ENCODE measurements at places on chromosomes 7 and 10. TPM values are rescaled to one million over a fixed set of nuclear protein-coding genes. Genes with fewer than 3 reads are reported as not detected.
A peak's percentile ranks its signal among the peaks of the same experiment; 100 is the strongest.

DNA sequence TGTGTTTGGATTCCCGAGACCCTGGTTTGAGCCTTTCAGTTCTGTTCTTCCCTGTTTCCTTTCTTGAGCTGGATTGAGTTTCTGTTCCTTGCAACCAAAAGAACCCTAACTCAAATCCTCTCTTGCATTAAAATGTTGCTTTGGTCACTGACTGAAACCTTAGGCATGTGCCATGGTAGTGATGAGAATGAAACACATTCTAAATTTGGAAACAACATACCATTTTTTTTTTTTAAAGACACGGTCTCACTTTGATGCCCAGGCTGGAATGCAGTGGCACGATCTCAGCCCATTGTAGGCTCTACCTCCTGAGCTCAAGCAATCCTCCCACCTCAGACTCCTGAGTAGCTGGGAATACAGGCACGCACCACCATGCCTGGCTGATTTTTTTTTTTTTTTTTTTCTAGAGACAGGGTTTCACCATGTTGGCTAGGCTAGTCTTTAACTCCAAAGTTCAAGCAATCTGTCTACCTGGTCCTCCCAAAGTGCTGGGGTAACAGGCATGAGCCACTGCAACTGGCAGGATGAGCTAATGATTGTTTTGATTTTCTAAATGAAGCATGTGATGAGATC, 8.4 kb downstream of the THAP5 start:
- H3K27ac ChIP-seq: no peak overlapping the region
- DNase-seq: no peak
- H3K27me3 ChIP-seq: no peaks in the 10 kb centered on the region
- peaks cover 6% of the 10 kb centered on the region for H3K36me3 ChIP-seq

CUL2 gene
- 119 TPM for total RNA-seq

- H3K27ac ChIP-seq: no peak overlapping the region
- H3K4me1 ChIP-seq: no peaks in the 10 kb centered on the region
- H3K36me3 ChIP-seq: no peaks in the 10 kb centered on the region
- H3K27me3 ChIP-seq: no peaks in the 10 kb centered on the region
- no peak for DNase-seq
Measured at GRCh38 chr10:127427926-127428325, 121.2 kb upstream of the NPS start.

ZDHHC6 gene
- total RNA-seq: 12.6 TPM

LBX1 gene
- total RNA-seq: not detected

DNA sequence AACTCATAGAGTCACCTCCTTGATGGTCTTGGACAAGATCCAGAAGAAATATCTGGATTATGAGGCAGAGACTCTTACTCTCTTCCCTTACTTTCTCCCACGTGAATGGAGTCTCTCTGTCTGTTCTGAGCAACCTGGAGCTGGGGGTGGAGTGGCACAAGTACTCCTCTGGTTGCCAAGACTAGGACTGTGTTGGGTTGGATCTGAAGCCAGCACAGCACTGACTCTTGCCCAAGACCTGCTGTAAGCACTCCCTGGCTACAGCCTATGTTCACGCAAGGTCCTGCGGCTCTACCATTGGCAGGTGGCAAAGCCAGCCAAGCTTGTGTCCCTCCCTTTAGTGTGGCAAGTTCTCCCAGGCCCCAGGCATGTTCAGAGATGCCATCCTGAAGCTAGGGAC, 488.2 kb upstream of the NRG3 start:
- no peaks in the 10 kb centered on the region for H3K27me3 ChIP-seq
- no peaks in the 10 kb centered on the region for H3K36me3 ChIP-seq
- H3K27ac ChIP-seq: no peak overlapping the region
- H3K4me1 ChIP-seq: no peaks in the 10 kb centered on the region
- H3K4me3 ChIP-seq: no peak overlapping the region

MMP21 gene
- total RNA-seq: not detected

DNA sequence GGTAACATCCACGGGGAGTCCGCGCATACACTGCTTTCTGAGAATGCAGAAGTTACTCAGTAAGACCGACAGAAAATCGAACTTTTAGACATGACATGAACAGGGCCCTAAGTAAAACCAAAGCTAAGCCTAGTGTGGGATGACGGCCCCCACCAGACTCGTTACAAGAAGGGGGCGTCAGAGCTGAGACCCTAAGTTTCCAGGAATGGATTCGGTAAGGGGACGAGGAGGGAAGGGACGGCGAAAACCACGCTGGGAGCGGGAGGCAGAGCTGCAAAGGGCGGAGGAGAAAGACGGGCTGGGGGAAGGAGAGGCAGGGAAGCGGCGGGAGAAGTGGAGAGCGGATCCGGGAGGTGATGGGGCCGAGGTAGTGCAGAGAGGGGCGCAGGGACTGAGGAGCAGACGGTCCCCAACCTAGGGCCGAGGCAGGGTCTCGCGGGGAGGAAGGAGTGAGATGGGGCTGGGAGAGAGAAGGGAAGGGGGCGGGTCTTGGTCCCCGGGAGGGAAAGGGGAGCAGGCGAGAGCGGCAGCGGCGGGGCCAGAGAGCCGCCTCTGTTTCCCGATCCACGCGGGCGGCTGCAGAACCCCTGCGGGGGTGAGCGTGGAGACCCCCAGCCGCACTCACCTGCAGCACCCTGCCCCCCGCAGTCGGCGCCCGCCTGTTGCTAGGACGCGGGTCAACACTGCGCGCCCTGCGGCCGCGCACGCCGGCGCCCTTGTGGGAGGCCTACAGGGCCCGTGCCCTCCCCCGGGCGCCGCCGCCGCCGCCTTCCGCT, 513 bp downstream of the ODAD2 start:
- H3K27me3 ChIP-seq: no peaks in the 10 kb centered on the region
- H3K27ac ChIP-seq: peak overlapping the region; percentile 18
- peak; percentile 27 for DNase-seq
- H3K36me3 ChIP-seq: no peaks in the 10 kb centered on the region
- peak overlapping the region; percentile 90 for H3K4me3 ChIP-seq
- H3K4me1 ChIP-seq: peaks cover 7% of the 10 kb centered on the region

GRCh38 chr7:138282997-138283396, 177.1 kb upstream of the TRIM24 start:
- no peaks in the 10 kb centered on the region for H3K36me3 ChIP-seq
- no peak overlapping the region for H3K27ac ChIP-seq
- H3K27me3 ChIP-seq: no peaks in the 10 kb centered on the region
- peaks cover 4% of the 10 kb centered on the region for H3K4me1 ChIP-seq
- no peak overlapping the region for H3K4me3 ChIP-seq

GPER1 gene
- total RNA-seq: 4.9 TPM

ETV1 gene
- total RNA-seq: 20.6 TPM
